ENCODE measurements at places on chromosomes 13 and 19.

DNA sequence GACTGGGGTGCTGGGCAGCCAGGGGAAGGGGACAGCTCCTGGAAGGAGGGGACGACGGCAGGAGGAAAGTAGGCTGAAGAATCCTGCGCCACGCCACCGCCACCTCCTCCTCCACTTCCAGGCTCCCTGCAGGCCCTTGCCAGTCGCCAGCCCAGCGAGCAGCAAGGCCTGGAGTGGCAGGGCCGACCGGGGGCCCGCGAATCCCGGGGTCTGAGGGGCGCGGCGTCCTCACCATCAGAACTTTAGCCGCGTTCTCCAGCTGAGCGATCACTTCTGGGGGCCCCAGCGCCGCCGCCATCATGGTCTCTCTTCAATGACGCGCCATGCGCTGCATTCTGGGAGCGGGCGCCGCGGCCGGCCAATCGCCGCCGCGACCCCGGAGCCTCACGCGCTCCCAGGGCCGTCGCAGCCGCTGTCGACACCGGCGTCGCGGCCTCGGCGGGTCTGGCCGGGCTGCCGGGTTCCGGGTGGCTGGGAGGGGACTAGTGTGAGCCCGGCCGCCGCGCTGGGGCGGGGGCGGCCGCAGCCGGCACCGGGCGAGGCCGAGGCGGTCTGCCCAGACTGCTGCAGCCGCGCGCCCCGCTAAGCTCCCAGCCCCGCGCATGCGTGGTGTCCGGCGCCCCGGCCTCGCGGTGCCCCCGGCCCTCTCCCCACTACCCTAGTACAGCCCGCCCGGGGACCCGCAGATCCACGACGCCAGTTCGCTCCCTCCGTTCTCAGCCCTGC lies at the start of gene XPO4:
Gene XPO4, minus strand, starts transcription at position 309 of the 726 bp plus-strand sequence. Its CDS starts 8 bp downstream, at position 301.
- DNase-seq = peak; percentile 39

GRCh38 chr13:102040812-102041211 lies 361.0 kb downstream of the FGF14 start:
- no peak for DNase-seq

- DNase-seq = no peak
Measured at GRCh38 chr19:44792281-44792680, 14.6 kb downstream of the CBLC start.

DNA sequence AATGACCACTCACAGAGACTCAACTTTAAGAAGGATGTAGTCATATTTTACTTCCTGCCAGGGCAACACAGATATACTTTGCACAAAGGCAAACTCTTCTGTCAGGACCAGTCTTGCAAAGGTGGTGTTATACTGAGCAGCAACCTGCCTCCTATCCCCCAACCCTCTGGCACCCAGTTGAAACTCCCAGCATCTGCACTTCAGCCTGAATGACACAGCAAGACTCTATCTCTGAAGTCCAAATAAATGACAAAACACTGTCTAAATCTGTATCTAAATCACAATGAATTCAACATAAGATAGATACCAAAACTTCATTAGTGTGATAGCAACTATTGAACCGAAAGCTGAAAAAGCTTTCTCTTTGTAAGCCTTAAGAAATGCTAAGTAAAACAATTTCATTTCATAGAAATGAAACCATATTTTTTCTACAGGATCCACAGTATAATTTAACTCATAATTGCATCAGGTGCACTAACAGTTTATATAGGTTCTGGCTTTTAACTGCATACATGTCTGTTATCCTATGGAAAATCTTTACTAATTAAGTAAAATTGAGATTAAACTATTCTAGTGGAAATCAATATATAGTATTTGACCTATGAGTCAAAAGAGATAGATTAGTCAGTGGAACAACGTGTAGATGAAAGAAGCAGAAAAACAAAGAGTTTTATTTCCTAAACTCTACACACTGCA lies 163.7 kb downstream of the TBC1D4 start:
- no peak for DNase-seq

DNA sequence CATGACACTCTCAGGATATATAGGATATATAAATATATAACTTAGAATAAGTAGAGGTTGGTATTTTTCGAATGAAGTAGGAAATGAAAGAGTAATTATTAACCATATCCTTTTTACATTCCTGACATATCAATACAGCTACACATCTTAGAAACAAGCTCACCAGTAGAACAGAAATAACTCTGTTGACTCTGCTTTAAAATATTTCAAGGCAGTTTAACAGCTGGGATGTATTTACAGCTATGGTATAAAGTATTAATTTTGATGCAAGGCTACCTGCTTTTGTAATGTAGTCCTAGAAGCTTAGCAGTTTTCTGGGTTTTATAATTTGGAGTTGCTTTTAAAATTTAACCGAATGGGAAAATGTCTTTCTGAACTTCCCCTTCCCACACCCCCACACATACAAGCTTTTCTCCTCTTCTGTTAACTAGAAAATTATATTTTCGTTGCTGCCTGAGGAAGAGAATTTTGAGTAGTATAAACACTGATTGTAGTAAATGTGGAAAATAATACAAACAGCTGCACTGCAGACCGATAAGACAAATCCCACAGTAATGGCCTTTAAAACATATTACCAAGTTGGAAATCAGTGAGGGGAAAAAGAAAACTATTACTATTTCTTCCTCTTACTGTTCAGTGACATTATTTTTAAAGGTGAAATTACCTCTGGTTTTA lies 147.7 kb downstream of the GGACT start:
- DNase-seq = no peak

GRCh38 chr19:47081095-47081494 lies 32.5 kb downstream of the ZC3H4 start:
- DNase-seq = no peak

DNA sequence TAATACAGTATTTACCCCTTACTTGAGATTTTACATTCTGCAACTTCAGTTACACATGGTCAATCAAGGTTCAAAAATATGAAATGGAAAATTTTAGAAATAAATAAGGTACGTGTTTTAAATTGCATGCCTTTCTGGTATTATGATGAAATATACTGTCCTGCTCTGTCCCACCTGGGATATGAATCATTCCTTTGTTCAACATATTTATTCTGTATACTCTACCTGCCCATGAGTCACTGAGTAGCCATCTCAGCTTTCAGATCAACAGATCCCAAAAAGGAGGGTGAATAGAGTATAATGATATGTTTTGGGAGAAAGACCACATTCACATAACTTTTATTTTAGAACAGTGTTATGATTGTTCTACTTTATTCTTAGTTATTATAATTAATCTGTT lies 37.8 kb downstream of the STOML3 start:
- DNase-seq = no peak

GRCh38 chr13:43804461-43805070 lies 17.8 kb upstream of the ENOX1 start:
- peak; percentile 62 for DNase-seq
